ENCODE measurements at places on chromosomes 7 and 10.
A peak's percentile ranks its signal among the peaks of the same experiment; 100 is the strongest.

DNA sequence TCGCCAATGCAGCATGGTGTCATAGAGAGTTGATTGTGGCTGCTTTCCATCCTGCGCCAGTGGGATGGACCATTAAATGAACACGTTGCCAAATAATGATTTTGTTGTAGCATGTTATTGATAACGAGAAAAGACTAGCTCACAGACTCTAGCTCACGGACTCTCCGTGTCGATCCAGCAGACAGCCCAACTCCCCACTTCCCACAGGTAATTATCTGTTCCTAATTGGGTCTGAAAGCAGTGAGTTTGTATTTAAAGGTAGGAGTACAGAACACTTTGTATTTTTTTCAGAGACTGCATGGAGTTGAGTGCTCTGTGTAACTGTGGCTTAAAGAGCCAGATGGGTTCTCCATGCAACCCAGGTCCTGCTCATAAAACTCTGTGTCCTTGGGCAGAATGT lies 1250.5 kb downstream of the TYW1 start:
- DNase-seq, result no peak

GRCh38 chr7:13990319-13990983 lies 985 bp upstream of the ETV1 start:
- peak; percentile 82 for DNase-seq

DNA sequence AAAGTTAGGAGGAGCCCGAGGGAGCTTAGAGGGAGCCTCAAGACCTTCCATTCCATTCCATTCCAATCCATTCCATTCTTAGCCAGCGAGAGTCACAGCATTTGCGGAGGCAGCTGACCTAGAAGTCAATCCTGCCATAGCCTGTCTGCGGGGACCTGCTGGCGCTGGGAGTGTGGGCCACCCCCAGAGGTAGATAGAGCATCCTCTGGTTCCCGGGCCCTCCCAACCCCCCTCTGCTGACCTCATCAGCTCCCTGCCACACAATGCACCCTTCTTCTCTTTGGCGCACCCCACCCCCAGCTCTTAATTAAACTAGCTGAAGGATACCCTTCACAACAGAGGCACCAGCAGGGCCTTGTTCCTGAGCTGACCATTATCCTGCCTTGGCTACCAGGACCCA lies 152.5 kb upstream of the ZMIZ1 start:
- DNase-seq, result no peak

DNA sequence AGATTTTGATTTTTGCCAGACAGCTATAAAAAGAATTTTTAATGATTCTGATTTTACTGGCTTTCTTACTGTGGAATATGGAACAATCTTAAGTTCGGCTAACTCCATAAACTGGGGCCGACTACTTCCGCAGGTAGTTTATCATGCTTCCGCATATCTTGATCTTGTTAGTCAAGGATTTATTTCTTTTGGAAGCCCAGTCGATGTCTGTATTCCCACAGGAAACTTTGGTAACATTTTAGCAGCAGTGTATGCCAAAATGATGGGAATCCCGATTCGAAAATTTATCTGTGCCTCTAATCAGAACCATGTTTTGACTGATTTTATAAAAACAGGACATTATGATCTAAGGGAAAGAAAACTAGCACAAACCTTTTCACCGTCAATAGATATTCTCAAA lies 8.1 kb downstream of the THNSL1 start:
- DNase-seq, result no peak

DNA sequence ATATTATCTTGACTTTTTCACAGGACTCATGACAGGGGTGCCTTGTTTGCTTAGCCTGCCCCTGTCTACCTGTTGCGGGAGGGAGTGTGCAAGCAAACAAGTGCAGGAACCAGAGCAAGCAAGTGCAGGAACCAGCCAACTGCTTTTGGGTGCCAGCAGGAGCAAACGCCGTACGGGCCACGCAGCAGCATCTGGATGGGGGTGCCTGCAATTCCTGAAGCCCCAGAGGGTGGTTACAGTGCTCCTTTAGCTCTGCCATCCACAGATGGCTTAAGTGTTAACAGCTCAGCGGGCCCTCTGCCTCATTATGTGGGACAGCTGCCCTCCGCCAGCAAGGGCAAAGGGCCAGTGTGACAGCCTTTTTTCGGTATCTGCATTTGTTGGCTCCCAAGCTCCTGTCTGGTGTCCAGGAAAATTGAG lies 83.5 kb downstream of the MICU1 start:
- DNase-seq, result no peak

DNA sequence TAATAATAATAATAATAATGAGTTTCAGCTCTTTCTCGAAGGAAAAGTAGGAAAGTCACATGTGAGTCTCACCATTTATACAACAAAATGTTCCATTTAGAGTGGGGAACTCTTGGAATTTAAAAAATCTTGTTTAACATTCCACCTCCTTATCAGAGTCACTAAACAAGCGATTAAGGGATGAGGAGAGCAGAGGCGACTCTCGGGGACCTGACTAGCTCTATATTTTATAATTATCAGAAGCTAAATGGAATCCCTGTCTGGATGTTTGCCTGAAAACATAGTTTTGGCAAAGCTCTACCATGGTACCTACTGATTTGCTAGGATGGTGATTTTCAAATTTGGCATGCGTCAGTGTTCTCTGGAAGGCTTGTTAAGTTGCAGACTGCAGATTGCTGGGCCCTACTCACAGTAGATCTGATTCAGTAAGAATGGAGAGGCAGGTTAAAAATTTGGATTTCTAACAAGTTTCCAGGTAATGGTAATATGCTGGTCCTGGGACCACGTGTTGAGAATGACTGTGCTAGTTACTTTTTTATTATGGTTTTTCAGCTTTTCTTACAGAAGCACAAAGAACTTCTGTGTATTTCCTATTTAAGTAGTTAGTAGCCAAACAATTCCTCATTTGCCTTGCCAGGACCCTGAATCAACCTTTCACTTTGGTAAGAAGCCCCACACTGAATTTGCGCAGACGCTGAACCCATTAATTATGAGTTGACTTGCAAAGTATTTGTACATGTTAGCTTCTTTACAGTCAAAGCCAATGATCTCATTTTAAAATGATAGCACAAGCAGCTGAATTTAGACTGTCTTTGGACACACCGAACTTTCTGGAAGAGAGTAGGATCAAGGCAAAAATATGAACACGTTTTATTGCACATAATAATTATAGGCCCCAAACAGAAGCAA lies 39.5 kb downstream of the CPED1 start:
- DNase-seq, result no peak

- DNase-seq, result no peak
Observed at GRCh38 chr10:921471-922414, 9.8 kb downstream of the LARP4B start.

DNA sequence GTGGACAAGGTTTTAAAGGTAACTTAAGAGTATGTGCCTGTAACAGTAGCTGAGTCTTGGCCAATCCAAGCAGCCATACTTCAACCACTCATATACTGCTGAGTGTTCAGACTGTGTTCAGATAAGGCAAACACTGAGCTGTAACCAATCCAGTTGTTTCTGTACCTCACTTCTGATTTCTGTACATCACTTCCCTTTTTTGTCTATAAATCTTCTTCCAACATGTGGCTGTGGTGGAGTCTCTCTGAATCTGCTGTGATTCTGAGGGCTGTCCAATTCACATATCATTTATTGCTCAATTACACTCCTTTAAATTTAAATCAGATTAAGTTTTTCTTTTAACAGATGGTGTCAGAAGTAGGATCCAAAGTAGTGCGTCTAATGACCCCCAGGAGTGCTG lies 149.5 kb upstream of the PHF14 start:
- DNase-seq, result no peak

DNA sequence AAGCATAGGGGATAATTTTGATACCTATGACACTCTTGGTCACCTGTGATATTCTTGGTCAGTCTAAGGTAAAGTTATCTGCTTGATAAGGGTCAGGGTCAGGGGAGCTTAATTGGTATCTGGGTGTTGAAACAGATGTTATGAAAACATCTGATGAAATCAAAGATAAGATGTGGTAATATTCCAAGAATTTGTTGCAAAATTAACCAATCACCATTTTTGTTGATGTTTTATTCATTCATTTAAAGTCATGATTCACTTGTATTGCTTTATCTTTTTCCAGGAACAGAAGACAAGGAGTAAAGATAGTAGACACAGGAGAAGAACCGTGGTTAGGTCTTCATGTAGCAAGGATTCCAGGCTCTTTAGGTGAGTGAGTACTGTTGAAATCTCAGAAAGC lies 103.1 kb downstream of the SEMA3C start:
- DNase-seq, result no peak

- DNase-seq, result no peak
Observed at GRCh38 chr7:55048221-55048859, 29.5 kb downstream of the EGFR start.

DNA sequence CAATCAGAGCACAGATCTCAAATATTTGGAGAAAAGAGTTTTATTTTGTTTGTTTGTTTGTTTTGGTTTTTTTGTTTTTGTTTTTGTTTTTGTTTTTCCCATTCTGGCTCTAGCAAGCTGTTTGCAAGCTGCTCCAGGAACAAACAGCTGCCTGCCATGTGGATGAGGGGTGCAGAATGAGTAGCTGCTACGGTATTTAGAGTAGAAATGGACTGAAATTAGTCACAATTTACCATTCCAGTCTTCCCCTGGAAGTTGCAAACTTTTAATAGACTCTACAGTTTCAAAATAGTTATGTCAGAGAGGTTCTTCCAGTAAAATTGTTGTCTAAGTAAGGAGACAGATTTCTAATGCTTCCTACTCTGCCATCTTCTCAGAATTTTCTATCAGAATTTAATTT lies 27.1 kb upstream of the TAS2R16 start:
- DNase-seq, result no peak

GRCh38 chr10:13684806-13685482 lies 98.2 kb downstream of the PRPF18 start:
- no peak for DNase-seq

- DNase-seq, result no peak
Observed at GRCh38 chr7:144028547-144028946, 20.2 kb upstream of the OR2A5 start.

- no peak for DNase-seq
Observed at GRCh38 chr7:106050002-106050745, 61.9 kb downstream of the SYPL1 start.

- DNase-seq, result no peak
Observed at GRCh38 chr7:43692582-43693373, 36.5 kb downstream of the COA1 start.

DNA sequence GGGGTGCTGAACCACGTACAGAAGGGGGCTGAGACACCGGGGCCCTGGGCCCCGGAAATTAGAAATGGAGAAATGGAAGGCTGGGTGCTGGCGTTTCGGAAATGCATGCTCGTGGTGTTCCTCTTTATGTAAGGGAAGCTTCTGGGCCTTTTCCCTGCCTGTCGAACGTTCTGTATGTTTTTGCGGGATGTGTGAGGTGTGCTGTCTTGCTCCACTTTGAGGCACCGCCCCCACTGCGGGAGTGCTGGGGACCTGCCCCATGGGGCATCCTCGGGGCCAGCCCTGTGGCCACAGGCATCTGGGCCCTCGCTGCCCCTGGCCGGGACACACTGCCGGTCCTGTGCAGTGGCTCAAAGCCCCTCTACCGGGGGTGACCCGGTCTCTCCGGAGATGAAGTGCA lies 1.7 kb upstream of the VENTX start:
- no peak for DNase-seq

DNA sequence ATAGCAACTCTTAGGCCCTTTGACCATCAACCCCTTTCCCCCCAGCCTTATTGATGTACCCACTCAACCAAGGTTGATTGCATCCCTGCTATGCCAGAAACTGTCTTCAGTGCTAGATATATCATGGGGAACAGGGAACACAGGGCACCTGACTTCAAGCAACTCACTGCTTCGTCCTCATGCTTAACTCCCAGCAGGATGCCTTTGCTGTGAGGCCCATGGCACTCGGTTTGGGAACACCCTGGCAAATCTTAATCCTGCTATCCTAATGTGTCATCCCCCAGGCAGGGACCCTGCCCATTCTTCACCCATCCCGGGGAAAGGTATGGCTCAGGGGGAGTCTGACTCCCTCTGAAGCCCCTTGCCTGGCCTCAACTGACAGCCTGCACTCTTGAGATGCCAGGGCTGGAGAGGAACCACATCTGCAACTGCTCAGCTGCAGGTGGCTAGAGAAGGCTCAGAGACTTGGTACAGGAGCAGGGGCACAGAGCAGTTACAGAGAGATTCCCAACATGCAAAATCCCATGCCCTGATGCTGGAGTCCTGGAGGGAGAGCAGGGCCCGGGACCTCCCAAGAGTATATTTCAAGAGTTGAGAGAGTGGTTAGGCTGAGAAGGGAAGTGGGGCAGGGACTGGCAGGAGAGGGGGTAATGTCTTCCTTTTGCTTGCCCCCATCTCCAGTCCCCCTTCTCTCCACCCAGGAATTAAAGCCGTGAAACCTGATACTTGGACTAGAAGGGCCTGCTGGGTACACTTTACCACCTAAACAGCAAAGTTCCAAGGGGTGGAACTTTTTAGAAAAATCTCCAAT lies 2.4 kb upstream of the UNC5B start:
- DNase-seq, result no peak

DNA sequence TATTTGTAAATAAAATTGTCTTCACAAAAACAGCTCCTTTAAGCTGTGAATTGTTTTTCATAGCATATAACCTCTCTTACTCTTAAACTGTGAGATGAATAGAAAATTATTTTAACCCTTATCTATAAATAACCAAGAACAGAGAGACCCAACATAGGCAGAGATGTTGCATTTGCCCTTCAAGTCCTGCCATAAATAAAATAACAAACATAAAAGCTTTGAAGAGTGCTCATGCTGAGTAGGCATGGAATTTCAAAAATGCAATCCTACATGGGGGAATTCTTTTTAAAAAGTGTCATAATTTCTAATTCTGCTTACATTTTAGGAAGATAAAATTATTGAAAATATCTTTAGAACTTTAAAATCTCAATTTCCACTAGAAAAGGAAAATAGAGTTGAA lies 124.1 kb upstream of the FERD3L start:
- no peak for DNase-seq

DNA sequence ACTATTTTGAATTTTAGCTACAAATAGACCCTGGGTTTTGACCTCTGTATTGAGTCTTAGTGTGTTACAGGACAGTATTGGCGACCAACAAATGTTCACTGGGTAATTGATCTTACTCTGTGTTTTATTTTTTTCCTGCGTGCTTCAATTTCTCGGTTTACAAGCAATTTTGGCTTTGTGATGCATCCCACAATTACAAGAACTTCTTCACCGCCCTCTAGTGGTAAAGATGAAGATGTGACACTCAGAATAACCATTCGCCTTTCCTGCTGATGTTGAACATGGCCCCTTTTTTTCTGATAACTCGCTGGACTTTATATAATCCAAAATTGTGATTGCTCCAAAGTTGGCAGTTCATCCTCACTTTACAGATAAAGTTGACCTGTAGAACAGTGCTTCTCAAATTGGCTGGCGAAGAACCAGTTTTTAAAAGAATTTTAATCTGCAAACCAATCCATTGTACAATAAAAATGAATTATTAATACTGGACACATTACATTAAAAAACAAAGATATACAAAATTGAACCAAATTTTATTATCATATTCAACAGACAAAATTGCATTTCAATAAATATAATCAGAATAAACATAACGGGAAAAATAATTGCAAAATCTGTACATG lies 20.2 kb upstream of the SMC3 start:
- no peak for DNase-seq

DNA sequence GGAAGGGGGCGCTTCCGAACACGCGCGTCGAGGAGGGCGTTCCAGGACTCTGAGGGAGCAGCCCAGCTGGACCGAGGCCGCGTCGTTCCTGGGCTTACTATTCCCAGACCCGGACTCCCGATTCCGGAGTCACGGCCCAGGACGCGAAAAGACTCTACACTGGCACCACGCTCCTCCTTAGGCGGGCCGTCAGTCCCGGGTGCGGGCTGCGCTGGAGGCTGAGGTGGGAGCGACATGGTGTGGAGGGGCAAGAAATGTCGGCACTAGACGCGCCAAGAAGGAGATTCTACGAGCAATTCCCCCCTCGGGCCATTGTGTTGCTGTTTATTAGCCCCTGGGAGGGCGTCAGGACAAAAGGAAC lies 584 bp upstream of the RUNDC3B start:
- DNase-seq, result no peak
